ENCODE measurements at places on chromosomes 6 and 20.

GRCh38 chr6:67433124-67433523 lies 1202.0 kb upstream of the ADGRB3 start:
- DNase-seq: no peak

DNA sequence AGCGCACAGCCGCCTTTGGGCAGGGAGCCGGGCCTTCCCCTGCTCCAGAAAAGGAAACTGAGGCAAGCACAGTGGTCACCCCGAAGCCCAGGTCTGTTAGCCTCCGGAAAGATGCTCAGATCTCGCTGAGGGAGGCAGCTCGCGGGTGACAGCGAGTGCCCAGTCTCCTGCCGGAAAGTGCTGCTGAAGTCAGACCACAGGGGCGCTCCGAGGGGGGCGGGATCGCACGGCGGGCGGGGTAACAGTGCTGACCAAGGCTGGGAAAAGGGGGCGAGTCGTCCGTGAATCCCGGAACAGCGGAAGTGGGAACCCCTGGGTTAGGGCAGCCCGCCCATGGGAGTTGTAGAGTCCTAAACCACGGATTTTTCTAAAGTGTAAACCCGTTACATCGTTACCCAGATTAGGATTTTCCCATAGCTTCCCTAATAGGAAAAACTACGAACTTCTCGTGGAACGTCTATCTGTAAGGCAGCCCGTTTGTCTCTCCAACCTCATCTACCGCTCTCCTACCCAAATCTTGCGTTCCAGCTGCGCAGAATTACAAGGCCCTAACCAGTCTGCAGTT lies 504 bp downstream of the VPS16 start:
- DNase-seq: peak; percentile 69

DNA sequence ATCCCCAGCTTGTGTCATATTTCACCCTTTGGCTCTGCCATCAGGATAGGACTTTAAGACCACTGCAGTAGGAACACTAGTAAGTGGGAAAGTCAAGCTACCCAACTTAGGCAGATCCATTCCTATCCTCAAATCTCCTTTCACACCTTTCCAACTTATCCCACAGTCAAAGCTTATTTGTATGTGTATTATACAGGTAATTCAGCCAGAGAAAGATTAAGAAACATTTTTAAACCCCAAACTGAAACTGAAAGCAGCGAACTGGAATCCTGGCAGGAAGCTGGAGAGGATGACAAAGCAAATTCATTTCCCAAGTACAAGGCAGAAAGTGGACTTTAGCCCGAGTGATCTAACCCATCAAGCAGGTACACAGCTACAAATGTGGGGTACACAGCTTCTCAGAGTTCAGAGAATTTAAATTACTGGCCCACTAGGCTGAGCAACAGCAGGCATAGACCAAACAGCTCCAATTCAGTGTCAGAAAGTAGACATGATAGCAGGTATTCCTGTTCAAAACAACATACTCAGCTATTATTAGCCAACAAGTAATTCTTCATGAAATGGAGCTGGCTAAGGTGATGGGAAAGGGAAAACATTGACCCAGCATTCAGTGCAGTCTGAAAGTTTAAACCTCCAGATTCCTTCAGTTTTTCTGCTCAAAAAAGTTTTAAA lies 39.1 kb downstream of the ILRUN start:
- peak; percentile 80 for DNase-seq

DNA sequence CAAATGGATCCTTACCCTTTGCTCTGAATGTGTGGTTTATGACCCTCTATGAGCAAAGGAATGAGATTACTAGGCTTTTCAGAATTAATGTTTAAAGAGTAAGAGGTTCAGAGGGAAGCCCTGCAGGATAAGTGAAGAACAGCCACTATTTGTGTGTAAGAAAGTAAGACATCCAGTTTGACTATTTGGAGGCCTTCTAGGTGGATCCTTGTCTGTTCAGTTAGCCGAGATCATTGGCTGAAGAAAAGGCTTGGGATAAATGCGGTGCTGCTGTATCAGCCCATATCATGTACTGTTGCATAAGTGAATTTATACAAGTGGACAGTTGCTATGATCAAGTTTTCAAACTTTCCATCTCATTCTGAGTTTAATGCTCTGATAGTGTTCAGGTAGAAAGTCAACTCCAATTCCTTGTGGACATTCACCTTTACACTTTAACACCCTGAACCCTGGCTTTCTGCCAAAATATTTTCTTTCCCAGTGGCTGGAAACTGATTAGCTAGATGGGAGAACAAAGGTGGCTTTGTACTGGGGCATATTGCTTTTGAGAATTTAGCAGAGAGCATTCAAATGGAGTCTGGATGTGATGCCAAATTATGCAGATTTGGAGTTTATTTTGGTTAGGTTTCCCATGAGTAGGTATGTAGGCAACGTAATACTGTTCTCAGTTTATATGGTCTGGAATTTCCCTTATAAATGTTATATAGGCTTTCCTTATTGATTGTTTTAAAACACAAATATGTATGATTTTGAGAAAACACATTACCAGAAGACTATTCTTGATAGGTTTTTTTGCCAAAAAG lies 15.0 kb downstream of the PARD6B start:
- no peak for DNase-seq

DNA sequence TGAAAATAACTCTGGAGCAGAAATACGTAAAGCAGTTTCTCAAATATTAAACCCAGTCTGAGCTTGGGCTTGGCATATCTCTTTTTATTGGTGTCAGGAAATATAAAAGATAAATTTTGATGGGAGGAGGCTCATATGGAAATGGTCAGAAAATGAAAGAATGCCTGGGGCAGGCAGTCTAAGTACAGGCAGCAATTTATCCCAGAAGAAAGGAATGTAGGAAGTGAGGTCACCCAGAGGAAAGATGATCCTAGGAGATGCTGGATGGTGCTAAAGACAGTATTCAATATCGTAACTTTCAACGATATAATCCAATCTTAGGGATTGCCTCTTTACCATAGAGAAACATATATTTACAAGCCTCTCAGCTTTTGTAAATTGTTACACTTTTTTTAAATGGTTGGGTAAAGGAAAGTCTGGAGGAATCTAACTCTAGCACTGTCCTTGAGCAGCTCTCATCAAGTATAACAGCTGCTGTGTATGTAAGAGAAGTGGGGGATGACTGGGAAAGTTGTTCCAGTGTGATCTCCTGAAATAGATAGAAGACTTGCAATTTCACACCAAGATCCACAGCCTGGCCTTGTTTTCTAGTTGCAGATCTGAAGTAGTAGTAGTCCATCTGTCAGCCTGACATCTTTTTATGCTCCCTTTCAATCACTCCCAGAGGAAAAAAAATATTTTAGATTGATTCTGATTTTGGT lies 256.9 kb upstream of the SASH1 start:
- DNase-seq: peak; percentile 34

DNA sequence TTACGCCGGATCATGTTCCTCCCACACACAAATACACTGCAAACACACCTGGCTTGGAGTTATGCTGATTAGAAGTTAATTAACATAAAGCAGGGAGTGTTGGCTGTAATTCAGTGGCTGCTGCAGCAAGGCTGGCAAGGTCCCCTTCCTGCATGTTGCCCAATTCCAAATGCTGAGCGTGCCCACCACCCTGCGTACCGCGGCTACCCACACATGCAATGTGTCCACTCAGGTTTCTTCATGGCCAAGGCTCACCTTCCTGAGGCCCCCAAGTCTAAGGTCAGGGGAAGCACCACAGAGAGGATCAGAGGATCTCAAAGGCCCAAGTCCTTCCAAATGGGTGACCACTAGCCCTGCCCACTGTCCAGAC lies 11.6 kb upstream of the PRND start:
- no peak for DNase-seq

- peak; percentile 92 for DNase-seq
Observed at GRCh38 chr20:50645253-50646068, 45.9 kb downstream of the RIPOR3 start.

- DNase-seq: no peak
Observed at GRCh38 chr20:12180107-12180661, 262.5 kb downstream of the BTBD3 start.
